ENCODE measurements at places on chromosomes 16 and 17. TPM values are rescaled to one million over a fixed set of nuclear protein-coding genes. Genes with fewer than 3 reads are reported as not detected.

- no peak for DNase-seq
These were observed 100.6 kb upstream of the ZNF750 start for GRCh38 chr17:82940226-82941020.

GRCh38 chr16:69554495-69554894 lies 11.3 kb upstream of the NFAT5 start:
- DNase-seq: no peak

Gene VMO1
- total RNA-seq: 0.49 TPM

DNA sequence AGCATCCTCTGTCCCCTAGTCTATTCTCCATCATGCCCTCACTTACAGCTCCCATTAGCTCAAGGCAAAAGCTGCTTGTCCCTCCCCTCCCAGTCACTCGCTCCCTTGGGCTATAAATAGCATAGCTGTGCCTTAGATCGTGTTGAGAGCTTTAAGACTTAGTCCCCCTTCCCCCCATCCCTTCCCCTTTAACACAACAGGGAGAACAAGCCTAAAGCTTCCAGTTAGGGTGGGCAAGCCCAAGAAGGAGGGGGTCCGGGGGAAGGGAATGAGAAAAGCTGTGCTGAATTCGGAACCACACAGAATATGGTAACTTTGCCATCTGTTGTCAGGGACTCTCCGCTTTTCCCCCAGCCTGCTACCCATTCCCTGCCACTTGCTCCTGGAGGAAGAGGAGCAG lies 4.9 kb upstream of the HIGD1B start:
- DNase-seq: no peak

DNA sequence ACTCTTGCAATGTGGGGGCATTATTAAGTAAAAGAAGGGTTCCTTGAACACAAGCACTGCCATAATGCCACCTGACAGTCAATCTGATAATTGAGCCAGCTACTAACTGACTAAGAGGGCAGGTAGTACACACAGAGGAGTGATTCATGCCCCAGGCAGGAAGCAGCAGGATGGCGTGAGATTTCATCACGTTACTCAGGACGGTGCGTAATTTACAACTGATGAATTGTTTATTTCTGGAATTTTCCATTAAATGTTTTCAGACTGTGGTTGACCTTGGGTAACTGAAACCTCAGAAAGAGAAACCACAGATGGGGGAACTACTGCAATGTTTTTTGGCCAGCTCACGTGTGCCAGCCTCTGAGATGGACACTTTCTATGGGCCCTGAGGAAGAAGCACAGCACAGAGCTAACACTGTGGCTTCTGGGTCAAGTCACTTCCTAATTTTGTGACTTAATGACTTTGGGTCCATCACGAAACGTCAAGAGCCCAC lies 46.7 kb downstream of the C17orf67 start:
- DNase-seq: peak; percentile 65

- no peak for DNase-seq
These were observed 18.9 kb downstream of the PSME3IP1 start for GRCh38 chr16:57166951-57167350.

Measured in Panc1 (cell line).